Activated CD8-positive, alpha-beta T cell treated with anti-CD3 and anti-CD28 coated beads for 36 hours (primary cell): ENCODE measurements at places on chromosomes 3 and 15.

DNA sequence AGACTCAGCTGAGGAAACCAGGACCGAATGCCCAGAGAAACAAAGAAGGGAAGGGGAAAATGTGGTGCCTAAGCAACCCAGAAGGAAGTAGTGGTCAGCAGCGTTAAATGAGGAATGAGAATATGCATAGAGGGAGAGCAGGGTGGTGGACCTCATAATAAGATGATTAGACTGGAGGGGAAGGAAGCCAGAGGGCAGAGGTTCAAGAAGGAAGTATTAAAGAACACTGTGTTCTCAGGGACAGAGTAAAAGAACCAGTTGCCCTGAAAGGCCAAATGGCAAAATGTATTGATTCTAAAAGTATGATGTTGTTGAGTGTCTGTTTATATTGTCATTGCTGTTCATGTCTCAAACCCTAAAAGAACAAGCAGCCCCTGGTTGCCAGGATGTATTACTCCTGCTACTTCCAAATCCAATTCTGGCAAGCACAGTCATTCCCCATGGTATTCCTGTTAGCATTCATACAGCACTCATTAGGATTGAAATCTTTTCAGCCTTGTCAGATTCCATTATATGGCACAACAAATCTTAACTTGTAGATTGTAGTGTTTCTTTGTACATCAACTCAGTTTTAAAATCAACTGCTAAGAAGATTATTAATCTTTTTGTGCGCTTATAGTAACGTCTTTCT, 23.4 kb downstream of the P2RY1 start:
- no peak for DNase-seq

GRCh38 chr3:11510356-11510755, 133.4 kb downstream of the VGLL4 start:
- DNase-seq = no peak

GRCh38 chr3:45225465-45226205, 452 bp downstream of the TMEM158 start:
- DNase-seq = peak; percentile 54

- no peak for DNase-seq
Measured at GRCh38 chr3:100570811-100571210, 38.6 kb upstream of the ADGRG7 start.
